ENCODE measurements at places on chromosomes 11 and 22. TPM values are rescaled to one million over a fixed set of nuclear protein-coding genes. Genes with fewer than 3 reads are reported as not detected.
A peak's percentile ranks its signal among the peaks of the same experiment; 100 is the strongest.

DNA sequence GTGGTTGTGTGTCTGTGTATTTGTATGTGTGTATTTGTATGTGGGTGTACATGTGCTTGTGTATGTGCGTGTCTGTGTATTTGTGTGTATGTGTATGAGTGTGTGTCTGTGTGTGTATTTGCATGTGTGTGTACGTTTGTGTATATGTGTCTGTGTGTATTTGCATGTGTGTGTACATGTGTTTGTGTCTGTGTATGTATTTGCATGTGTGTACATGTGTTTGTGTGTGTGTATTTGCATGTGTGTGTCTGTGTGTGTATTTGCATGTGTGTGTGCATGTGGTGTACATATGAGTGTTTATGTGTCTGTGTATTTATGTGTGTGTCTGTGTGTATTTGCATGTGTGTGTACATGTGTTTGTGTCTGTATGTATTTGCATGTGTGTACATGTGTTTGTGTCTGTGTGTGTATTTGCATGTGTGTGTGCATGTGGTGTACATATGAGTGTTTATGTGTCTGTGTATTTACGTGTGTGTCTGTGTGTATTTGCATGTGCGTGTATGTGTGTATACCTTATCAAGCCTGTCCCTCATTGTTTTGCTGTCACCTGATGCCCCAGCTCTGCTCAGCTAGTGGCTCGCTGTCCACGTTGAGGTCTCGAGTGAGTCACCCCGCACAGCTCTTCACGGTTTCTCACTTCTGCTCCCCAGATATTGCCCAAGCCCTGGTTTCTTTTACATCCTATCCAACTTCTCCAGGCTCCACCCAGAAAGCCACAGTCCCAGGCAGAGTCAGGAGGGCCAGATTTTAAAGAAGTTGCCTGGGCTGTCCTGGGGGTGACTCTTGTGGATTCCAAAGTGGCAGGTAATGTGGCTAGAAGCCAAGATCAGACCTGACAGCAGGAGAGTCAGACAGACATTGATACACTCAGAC is 15.2 kb downstream of the MB start:
- DNase-seq, result no peak

Gene LINC01488
- not detected for total RNA-seq

DNA sequence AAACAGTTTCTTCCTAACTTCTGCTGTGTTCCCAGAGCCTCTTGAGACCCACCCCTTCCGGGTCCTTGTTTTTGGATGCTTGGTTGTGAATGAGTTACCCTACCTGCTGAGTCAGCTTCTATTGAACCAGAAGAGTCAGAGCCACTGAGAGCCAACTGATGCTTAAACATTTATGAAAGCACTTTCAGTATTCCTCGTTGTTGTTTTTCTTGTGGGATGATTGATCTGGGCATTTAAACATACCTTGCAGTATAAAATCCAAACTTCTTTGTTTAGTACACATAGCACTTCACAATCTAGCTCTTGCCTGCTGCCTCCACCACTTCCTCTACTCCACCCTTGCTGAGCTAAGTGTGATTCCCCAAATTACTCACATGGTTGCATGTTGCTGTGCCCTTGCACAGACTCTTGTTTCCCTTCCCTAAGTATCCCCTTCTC is 5.5 kb downstream of the PRSS23 start:
- peak; percentile 51 for DNase-seq

DNA sequence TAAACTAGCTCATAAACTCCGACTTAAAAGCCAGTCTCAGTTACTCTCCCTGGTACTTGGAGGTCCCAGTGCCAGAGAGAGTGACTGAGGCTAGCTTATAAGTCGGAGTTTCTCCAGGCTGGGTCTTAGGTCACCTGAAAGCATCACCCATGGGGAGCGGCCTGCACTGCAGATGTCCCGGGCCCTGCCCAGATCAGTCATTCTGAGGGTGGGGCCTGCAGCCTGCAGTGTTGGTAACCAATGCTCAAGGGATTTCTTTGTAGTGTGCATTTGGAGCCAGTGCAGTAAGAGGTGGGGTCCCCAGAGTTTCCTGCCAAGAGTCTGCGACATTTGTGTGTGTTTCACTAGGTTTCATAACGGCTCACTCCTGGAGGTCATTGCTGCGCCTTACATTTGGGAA is 14.8 kb downstream of the TAB1 start:
- DNase-seq, result no peak

DNA sequence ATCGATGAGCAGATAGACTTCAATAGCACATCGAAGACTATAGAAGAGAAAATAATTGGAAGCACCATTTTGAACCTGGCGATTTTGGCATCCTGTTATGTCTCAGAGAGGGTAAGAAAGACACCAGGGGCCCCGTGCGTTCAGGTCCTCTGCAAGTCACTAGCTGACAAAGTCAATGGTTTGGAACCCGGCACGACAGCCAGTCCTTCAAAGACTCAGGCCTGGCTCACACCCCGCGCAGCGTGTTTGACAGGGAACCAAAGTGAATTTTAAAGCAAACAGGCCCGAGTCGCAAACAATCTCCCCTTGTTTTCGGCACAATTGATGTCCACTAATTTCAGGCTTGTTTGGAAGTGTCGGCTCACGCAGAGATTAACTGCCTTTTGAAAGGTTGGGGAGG is 716.6 kb downstream of the BRD1 start:
- no peak for DNase-seq
